ENCODE measurements at places on chromosomes 1 and 21.

DNA sequence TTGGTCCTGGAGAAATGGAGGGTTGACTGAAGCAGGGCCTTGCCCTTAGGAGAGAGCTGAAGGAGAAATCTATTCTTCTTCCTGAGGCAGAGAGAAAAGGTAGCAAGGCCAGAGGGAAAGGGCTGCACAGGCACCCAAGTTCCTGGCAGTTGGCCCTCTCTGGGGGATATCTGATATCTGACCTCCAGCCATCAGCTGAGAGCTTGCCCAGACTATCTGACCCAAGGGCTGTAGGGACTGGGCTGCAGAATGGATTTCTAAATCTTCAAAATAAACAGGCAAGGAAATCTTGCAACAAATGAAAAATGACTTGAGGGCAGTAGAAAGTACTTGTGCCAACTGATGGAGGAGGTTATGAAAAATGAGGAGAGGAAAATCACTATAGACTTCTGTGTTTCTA is 498 bp upstream of the CLCA2 start:
- no peak for DNase-seq

DNA sequence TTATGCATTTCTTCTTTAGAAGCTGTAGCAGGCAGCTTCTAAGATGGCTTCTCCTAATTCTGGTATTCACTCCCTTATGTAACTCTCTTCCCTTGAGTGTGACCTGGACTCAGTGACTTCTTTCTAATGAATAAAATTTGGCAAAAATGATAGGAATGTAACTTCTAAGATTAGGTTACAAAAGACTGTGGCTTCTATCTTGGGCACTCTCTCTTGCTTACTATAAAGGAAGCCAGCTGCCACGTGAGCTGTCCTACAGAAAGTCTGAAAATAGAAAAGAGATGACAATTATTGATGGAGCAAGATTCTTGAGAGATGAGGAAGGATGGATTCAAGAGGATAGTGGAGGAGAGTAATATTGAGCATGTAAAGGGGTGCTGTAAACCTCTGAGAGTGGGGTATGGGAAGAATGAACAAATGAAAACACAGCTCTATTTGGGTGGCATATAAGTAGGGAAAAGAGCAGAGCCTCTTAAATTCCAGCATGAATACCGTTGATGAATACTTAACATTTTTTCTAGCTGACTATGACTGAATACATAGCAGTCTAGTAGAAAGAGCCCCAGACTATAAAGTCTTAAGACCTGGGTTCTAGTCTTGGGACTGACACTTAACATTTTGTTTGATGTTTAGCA is 5.5 kb downstream of the TSEN15 start:
- DNase-seq, result no peak

DNA sequence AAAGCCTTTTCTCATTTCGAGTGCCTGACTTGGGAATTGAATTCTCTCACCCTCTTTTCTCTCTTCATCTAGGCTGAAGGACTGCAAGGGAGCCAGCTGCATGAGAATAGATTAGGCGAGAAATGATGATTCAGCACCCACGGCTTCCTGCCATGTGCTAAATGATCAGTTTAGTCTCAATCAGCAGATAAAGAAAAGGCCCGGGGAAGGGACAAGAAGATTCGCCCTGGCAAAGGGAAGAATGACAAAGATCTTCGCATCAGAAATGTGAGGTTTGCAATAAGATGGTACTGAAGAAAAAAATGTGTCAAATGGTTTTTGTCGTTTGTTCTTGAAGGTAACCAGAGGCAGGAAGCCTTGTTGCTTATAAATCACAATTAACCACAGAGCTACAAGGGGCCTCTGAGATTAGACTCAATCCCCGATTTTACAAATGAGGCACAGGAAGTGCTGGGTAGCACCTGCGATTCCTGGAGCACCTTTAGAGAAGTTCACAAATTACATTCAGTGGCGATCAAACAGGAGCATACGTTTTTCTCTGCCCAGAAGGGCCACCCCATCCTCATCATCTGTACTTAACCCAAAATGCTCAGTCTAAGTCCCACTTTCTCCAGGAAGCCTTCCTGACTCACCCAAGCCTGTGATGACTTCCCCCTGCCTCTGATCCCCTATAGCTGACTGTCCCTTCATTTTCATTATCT is 183.4 kb downstream of the ZNF281 start:
- DNase-seq, result no peak

DNA sequence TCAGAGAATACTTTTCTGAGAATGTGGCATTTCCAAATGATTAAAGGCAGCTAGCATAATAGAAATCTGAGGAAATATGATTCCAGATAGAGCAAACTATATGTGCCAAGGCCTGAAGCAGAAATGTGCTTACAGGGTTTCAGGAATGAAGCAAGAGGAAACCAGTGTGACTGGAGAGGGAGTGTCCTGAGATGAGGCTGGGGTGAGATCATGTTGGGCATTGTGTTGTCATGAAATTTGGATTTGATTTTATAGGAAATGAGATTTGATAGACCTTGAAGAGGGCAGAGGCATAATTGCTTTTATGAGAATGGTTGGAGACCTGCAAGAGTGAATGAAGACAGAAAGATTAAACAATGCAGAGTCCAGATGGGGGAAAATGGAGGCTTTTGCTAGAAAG is 338.1 kb upstream of the SNX7 start:
- DNase-seq, result no peak

- no peak for DNase-seq
These were observed 22.9 kb downstream of the PRXL2B start for GRCh38 chr1:2609319-2610035.

GRCh38 chr21:16169102-16169511 is 439.3 kb downstream of the USP25 start:
- DNase-seq, result no peak

GRCh38 chr1:87399701-87400100 is 71.0 kb downstream of the LMO4 start:
- DNase-seq, result no peak

GRCh38 chr1:233257786-233258185 is 37.7 kb downstream of the PCNX2 start:
- DNase-seq, result no peak

DNA sequence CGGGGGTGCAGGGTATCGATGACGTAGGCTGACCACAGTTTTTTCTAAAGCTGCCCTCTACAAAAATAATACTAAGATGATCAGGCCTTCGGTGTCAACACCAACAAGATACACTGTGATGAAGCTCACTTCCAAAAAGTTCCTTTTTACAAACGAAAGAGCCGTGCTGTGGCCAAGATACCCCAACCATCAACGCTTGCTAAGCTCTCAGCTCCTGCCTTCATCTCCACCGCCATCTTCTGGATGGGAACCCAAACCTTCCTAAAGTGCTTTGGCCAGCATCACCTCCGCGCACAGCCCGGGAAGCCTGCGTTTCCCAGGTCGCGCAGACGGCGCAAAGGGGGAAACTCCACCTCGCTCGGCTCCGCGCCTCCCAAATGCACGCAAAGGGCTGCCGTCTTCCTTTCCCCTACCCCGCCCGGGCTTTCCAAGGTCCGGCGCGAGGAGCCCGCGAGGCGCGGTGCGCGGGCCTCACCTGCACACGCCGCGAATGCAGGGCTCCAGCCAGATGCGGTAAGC is 541 bp downstream of the USP48 start:
- peak; percentile 46 for DNase-seq
